ENCODE measurements at places on chromosomes 5 and 9.

DNA sequence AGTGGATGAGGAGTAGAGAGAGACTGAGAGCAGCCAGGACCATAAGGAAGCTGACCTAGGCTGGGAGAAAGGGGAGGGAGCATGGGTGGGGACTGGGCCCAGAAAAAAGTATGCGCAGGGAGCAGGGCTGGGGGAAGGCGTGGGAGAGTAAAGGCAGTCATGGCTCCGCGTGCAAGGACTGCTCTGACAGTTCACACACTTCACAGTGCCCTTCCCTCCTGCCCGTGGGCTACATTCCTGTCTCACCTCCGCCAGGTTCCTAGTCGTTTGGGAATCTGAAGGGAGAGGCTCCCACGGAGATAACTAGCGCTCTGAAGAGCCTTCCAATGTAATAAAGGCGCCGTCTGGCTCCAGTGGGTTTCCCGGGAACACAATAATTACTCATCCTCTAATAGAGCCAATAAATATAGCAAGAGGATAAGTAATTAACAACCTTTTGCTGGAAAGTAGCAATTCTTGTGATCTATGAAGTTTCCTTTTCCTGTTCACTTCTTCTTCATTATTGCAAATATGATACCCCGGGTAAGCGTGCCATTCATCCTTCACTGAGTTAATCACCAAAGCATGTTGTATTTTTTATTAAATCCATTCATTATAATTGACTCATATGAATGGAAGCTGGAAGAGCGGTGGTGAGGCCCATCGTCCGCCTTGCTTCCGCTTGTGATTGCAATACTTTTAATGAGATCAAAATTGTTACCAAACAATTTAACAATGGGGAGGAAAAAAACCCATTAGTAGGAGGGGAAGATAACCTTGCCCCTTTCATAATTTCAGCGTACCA is 39.3 kb downstream of the TTLL11 start:
- DNase-seq = no peak

GRCh38 chr9:127104581-127105311 is 17.7 kb downstream of the ANGPTL2 start:
- DNase-seq = no peak

GRCh38 chr5:178425621-178426068 is 164.5 kb downstream of the COL23A1 start:
- no peak for DNase-seq

- DNase-seq = no peak
Measured at GRCh38 chr9:124741662-124742061, 29.4 kb downstream of the NR6A1 start.

DNA sequence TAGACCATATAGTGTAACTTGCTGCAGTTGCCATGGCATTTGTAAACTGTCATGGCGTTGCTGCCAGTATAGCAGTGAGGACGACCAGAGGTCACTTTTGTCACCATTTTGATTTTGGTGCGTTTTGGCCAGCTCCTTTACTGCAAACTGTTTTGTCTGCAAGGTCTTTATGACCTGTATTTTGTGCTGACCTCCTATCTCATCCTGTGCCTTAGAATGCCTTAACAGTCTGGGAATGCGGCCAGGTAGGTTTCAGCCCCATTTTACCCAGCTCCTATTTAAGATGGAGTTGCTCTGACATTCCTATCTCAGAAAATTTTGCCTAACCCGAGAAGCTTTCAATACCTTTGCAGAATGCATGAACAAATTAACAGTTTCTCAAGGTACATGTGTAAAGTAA is 914.4 kb upstream of the ACO1 start:
- no peak for DNase-seq

DNA sequence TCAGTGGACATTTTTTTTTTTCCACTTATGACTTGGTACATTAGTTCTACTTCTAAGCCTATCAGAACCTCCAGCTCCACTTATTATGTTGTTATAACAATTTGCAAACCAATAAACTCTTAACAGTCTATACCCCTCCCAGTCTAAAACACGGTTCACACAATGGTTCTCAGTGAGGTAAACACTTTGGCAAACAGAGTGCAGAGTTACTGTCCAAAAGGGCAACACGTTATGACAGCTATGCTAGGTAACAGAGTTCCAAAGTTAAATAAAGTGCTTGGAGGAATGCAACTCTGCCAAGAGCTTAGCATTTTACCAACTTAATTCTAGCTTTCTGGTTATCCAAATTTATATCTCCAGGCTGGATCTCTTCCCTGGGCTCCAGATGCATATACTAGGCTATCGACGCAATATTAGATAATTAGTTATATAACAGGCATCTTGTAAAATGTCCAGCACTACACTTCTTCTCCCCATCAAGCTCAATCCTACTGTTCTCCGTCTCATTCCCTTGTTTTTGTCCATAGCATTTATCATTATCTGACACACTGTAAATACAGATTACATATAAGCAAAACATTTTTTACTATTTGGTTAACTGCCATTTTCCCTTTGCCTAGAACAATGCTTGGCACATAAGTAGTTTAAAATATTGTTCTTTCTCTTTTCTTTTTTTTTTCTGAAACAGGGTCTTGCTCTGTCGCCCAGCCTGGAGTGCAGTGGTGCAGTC is 14.3 kb downstream of the FNBP1 start:
- no peak for DNase-seq

- DNase-seq = no peak
Measured at GRCh38 chr9:124066783-124067577, 55.4 kb downstream of the LHX2 start.

- no peak for DNase-seq
Measured at GRCh38 chr5:85921590-85921989, 696.2 kb upstream of the COX7C start.

- no peak for DNase-seq
Measured at GRCh38 chr5:135079099-135079681, 45.2 kb upstream of the PITX1 start.

DNA sequence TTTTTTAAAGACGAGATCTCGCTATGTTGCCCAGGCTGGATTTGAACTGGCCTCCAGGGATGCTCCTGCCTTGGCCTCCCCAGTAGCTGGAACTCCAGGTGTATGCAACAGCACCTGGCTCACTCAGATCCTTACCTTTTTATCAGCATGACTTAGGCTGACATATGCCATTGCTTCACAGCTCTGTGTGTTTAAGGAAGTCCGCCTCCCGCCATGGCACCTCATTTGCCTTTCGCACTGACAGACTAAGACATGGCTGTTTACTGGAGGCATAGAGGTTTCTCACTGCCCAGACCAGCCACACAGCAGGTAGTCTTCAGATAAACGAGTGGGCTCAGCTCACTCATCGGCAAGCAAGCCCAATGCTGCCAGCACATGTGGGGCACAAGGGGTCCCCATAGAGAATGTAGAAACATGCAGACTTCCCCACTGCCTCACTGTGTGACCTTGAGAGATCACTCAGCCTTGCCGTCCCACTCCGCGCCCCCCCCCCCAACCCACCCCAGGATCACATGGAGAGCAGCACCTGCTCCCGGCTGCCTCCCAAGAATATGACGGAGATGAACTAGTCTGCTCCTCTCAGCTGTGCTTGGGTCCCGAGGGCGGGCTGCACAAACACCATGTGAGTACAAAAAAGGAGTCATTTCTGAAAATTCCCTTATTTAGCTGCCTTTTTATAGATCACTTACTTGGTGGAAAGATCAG is 62.8 kb downstream of the DCP2 start:
- no peak for DNase-seq

DNA sequence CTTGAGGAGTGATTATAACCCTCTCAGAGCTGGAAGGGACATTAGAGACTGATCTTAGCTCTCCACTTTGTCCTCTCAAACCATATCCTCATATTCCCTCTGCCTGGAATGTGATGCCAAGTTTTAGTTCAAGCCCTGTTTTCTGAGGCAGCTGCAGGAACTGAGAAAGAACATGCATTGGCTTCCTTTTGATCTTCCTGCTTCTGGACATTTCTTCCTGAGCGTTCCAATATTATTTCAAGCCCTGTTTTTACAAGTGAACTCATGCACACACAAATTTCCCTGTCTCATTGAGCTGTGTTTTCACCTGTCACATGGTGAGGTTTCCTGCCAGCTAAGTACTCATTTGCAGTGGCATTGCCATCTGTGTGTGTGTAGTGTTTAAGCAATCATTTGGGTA is 17.0 kb downstream of the FOCAD start:
- no peak for DNase-seq

- no peak for DNase-seq
Measured at GRCh38 chr5:87392801-87393200, 19.9 kb downstream of the CCNH start.

GRCh38 chr5:170301149-170301548 is 3.6 kb upstream of the LCP2 start:
- DNase-seq = no peak

- DNase-seq = no peak
Measured at GRCh38 chr5:6755941-6756340, 42.7 kb downstream of the TENT4A start.

DNA sequence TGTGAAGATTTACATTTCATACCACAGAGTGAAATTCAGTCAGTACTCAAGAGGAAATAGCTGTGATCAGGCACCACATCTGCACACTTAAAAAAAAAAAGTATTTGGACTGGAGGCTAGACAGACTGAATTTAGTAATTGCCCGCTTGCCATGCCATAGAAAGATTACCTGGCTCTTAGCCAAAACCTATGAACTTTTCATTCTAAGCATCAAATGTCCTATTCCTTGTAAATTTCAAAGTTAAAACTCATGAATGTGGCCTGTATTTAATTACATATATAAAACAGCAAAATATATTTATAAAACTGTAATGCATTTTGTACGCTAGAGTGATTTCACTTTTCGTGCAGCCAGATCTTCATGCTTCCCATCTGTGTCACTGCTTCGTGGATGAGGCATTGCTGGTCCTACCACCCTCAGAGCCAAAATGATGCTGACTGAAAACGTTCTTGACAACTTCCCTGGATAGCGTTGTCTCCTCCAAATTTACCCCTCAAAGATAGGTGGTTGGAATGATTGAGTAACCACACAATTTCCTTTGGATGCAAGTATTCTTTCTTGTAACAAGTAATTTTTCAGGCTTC is 447.9 kb upstream of the SGCD start:
- no peak for DNase-seq

- DNase-seq = no peak
Measured at GRCh38 chr5:107980923-107981692, 310.4 kb upstream of the EFNA5 start.

GRCh38 chr5:134136221-134136631 is 21.7 kb downstream of the TCF7 start:
- no peak for DNase-seq

- DNase-seq = no peak
Measured at GRCh38 chr5:35902046-35902672, 36.3 kb downstream of the CAPSL start.

GRCh38 chr9:105399117-105399516 is 48.7 kb upstream of the FSD1L start:
- no peak for DNase-seq

DNA sequence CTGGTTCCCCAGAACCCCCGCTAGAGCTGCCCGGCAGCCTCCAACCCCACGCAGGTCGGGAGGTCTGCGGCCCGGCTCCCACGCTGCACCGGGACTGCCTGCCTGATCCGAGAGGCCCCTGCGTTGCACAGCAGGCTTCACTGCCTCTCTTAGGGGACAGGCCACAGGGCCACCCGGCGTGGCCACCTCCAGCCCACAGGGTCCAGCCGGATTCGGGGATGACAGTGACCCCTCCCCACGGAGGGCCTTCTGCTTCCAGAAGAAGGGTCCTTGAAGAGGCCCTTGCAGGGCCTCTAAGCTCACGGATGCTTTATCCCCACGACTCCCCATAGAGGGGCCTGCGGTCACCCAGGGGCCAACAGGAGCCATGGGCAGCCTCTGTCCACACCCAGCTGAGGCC is 66.1 kb upstream of the PPP1R26 start:
- no peak for DNase-seq

GRCh38 chr9:118459913-118460312 is 755.7 kb downstream of the TLR4 start:
- no peak for DNase-seq

DNA sequence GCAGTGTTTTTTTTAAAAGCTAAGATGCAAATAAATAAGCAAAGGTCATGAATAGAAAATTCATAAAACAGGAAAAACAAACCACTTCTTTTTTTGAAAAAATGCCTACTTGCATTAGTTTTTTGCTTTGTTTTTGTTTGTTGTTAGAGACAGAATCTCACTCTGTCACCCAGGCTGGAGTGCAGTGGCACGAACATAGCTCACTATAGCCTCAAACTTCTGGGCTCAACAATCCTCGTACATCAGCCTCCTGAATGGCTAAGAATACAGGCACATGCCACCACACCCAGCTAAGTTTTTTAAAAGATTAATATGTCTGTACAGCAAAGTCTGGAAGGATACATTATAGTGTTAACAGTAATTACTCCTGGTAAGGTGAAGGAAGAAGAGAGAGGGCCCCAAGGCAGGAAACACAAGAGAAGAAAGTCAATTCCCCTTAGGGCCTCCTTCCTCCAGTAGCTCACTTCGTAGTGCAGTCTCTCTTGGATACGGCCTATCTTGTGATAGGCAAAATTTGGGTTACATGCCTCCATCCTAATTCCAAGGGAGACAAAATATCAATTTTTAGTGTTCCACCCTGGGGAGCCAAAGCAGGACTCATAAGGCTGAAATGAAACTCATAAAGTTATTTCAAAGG is 15.3 kb downstream of the FAM169A start:
- no peak for DNase-seq

Data from HL-60 (cell line).